NCI-H1417 treated with DMSO at 0.1 percent for 48 hours (cell line): ENCODE measurements at places on chromosomes 1 and 21.

DNA sequence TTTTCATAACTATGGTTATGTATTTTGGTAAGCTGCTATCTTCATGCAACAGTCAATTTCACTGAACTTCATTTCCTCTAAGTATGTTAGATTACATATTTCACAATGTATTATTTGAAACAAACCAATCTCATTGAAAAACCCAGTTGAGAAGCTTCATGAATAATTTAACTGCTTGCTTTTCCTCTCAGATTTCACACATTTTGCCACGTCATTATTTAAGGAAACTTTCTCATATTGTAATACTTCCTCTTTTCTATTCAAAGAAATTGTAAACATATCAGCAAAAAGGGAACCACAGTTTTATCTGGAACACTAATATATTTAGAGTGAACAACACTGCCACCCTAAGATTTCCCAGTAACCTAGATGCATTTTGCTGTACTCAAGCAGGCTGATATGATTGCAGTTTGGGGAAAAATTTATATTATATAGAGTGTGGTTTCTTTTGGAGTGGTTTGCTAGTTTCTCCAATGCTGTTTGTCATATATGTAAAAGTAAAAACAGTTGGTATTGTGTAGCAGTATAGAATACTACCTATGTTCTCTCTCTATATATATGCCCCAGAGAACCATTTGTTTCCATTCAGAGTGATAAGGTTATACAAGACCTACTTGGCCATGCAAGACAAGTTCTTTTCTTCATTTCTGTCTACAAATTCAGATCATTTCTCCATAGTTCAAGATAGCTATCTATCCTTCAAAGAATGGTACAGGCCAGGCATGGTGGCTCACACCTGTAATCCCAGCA is 28.4 kb upstream of the AHCTF1 start:
- no peak for DNase-seq

- no peak for DNase-seq
Observed at GRCh38 chr1:199854686-199855321, 172.7 kb upstream of the NR5A2 start.

DNA sequence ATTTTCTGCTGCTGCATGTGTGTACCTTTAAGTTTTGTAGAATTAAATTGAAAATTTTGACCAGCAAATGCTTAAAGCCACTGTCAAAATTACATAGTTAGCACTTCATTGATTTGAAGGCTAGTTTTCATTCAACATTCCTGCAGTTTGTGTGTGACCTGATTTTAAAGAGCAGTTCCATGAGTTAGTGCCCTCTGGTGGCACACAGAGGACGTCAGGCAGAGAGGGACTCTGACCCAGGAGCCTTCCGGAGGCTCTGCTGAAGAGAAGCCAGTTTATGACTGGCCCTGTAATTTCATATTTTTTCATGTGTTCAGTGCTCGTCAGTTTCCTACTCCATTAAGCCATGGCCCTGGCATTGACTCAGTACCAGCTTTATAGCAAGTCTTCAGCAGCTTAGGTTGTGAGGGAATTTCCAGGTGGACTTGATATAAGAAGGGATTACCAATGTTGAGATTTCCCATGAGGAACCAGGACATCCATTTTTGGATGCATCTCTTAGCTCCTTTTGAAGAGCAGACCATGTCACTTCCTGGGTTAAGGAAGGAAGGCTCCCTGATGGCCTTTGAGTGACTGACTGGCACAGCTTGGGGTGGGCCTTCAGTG is 104.7 kb downstream of the CAMTA1 start:
- DNase-seq: no peak

GRCh38 chr1:64480999-64481772 is 11.3 kb downstream of the CACHD1 start:
- no peak for DNase-seq

- DNase-seq: no peak
Observed at GRCh38 chr1:35120458-35121133, 41.4 kb downstream of the ZMYM1 start.

- no peak for DNase-seq
Observed at GRCh38 chr1:211474451-211474850, 17.5 kb downstream of the RD3 start.

DNA sequence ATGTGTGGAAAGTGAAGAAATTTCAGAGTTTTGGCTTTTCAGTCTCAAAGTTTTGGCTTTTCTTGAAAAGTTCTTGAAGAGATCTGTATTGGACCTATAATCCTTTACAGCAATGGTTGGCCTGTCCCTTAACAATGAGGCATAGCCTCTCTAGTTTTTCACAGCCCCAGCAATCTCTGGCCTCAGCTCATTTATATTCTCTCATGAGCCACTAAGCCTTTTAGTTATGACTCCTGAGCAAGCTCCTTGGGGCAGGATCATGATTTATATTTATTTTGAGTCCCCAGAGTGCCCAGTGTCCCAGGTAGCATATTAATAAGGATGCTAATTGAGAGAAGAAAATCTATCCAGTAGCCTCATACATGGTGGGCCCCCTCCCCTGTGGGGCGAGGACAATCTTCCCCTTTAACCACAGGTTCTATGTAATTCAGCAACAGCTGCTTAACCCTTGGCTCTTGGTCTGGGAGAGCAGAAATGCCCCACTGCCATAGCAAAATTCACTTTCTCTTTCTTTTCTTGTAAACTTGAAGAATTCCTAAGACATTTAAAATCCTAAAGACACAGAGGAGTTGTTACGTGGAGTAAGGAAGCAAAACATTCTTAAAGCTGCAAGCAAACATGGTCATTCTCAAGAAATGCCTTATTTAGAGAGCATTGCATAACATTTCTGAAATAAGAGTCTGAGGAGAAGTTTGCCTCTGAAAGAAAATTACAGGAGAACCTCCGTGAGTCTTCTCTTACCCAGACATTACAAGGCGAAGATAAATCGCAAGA is 6.3 kb downstream of the NGF start:
- no peak for DNase-seq

DNA sequence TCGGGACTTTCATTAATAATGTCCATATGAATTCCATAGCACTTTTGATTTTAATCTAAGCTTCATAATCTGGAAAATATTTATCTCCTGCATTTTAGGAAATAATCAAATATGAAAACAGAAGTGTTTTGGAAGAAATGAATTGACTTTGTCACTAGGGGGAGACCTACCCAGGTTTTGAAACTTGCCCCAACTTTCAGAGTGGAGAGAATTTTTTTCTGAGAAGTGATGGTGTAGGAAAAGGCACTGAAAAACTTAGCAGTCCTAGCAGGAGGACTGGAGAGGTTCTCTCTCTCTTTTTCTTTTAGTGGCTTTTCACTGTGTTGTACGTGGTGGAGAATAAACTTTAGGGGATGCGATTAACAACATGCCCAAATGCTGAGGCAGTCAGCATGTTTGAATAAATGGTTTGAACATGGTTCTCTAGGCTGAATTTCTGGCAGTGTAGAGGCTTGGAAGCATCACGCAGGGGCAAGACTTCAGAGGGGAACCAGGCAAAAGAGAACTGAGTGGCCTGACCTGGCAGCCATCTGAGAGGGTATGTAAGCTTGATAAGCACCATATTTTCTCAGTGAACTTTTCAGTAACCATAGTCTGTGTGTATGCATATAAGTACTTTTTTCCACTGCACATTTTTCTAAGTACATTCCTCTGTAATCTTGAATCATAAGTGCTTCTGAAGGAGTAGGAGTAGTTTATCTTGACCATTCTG is 68.3 kb upstream of the NEK7 start:
- DNase-seq: no peak

DNA sequence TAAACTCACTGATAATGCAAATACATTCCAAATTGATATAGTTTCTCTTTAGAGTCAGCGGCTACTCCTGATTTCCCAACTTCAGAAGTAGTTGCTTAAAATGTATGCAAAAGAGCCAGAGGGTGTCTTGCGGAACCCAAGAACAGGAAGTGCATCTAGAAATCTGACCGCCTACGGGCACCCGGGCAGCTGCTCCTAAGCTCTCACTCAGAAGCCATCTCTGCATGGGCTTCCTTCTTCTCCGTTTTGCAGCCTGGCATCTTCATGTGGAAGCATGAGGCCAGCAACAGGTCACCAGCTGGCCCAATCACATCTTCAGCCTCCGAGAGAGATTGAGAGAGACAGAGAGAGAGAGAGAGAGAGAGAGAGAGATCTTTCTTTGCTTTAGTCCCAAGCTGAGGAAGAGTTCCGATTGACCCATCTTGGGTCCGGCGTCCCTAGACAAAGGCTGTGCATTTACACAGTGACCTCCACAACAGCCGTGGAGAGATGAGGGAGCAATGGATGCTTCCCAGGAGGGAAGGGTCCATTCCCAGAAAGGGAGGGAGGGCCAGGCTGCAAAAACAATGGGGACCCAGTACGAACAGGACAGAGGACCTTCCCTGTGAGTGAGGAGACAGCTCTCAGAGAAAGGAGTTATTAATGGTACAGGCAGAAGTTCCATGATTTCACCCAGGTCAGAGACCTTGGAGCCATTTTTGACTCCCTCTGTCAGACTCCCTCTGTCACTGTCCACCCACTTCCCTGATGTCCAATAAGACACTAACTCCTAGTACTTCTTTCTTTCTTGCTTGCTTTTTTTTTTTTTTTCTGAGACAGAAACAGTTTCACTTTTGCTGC is 28.2 kb upstream of the SLC30A1 start:
- DNase-seq: no peak

- no peak for DNase-seq
Observed at GRCh38 chr1:65266476-65266875, 42.9 kb upstream of the DNAJC6 start.

- DNase-seq: no peak
Observed at GRCh38 chr1:228891272-228892034, 156.2 kb downstream of the RHOU start.
